ENCODE measurements at places on chromosomes 11 and 22. TPM values are rescaled to one million over a fixed set of nuclear protein-coding genes. Genes with fewer than 3 reads are reported as not detected.

- no peaks in the 10 kb centered on the region for H3K27me3 ChIP-seq
- H3K4me3 ChIP-seq = no peak overlapping the region
Measured at GRCh38 chr11:64352995-64353714, 5.8 kb upstream of the RPS6KA4 start.

- no peaks in the 10 kb centered on the region for H3K36me3 ChIP-seq
- H3K27me3 ChIP-seq = peaks cover under 1% of the 10 kb centered on the region
- no peak overlapping the region for H3K4me3 ChIP-seq
Measured at GRCh38 chr11:33490842-33491370, 209.7 kb downstream of the C11orf91 start.

- H3K36me3 ChIP-seq = no peaks in the 10 kb centered on the region
- H3K4me1 ChIP-seq = no peaks in the 10 kb centered on the region
- no peak overlapping the region for H3K27ac ChIP-seq
- DNase-seq = no peak
- no peaks in the 10 kb centered on the region for H3K27me3 ChIP-seq
Measured at GRCh38 chr11:72844356-72844755, 30.1 kb downstream of the ATG16L2 start.

DNA sequence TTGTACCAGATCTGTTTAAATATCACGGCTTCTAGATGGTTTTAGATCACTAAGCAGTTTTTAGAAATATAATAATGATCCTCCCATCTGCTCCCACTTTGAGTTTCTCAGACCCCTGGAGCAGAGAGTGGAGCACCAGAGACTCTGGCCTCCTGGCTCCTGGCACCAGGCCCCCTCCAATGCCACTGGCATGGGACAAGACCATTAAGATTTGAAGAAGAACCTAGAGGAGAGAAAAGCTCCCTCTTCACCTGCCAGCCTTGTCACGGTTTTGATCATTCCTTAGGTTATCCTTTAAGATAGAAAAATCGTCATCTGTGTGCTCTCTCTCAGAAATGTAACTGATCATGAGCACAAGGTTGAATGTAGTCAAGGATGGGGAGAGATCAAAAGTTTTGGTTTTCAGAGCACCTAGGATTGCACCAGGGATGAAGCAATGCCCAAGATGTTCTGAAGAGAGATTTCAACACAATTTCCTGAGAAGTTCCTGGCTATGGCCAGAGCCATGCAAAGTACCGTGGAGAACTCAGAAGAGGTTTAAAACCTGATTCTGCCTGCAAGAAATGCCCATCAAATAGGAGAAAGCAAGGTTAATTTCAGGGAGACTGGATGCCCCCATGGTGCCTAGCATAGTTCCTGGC, 22.2 kb downstream of the IL10RA start:
- H3K36me3 ChIP-seq = no peaks in the 10 kb centered on the region
- no peaks in the 10 kb centered on the region for H3K4me1 ChIP-seq
- H3K4me3 ChIP-seq = no peak overlapping the region
- H3K27me3 ChIP-seq = no peaks in the 10 kb centered on the region

The SULT4A1 gene
- not detected for polyA plus RNA-seq

Measured in sigmoid colon (tissue), 7 donors.